ENCODE measurements at places on chromosomes 13 and 19.

- no peak for DNase-seq
Measured at GRCh38 chr19:10604460-10604980, 17.4 kb upstream of the AP1M2 start.

DNA sequence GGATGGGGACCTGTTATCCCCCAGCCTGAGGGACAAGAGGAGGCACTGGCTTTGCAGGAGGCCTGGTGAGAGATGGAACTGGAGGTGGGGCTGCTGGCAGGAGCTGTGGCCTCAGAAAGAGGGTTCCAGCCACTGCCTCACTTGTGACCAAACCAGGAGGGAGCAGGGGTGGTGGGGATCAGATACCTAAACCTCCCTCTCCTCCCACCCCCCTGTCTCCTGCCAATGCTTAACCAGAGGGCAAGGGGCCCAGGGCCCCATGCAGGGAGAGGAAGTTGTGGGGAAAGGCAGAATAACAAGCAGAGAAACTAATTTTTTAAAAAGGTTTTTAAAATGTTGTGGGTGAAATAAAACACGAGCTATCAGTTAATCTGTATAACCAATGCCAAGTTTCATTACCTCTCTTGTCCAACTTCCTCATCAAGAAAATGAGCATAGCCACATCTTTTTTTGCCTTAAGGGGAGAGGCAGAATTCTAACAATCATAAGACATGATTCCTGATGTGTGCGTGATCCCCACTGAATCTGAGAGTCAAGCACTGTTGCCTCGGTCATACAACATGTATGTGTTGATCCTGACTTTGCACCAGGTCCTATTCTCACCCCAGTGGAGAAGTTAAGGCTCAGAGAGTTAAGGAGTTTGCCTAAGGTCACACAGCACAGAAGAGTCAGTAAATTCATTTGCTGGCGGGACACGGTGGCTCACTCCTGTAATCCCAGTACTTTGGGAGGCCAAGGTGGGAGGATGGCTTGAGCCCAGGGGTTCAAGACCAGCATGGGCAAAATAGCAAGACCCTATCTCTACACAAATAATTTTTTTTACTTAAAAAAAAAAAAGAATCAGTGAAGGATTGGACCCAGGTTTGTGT, 12.9 kb downstream of the FXYD5 start:
- DNase-seq = no peak

DNA sequence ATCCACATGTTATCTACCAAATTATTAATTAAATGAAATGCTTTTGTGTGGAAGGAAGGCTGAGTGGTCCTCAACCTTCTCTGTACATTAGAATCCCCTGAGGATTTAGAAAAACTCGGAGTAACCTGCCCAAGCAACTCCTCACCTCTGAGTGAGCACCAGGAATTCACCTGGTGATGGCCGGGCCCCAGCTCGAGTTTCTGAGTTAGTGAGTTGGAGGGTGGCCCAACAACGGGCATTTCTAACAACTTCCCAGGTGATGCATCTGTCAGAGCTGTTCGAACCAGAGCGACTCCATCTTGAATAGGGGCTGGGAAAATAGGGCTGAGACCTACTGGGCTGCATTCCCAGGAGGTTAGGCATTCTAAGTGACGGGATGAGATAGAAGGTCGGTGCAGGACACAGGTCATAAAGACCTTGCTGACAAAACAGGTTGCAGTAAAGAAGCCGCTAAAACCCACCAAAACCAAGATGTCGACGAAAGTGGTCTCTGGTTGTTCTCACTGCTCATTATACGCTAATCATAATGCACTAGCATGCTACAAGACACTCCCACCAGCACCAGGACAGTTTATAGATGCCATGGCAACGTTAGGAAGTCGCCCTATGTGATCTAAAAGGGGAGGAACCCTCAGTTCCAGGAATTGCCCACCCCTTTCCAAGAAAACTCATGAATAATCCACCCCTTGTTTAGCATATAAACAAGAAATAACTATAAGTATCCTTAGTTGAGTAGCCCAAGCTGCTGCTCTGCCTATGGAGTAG, 44.2 kb upstream of the SHISA2 start:
- no peak for DNase-seq

DNA sequence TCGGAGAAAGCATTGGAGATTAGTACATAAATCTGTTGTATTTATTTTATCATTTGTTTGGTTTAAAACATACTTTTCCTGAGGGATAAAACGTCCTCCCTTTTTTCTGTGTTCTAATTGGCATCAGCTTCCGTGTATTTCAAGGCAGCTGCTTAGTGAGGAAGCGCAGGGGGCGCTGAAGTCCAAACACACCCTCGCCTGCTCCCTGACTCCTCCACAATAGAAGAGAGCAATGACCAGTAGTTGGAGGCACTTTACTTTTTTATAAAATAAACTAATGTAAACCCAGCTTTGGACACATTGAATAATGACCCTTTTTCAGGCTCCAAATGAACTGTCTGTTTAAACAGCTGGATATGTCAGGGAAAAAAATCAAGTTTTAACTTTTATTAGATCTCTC, 79.9 kb downstream of the RNASEH2B start:
- no peak for DNase-seq

- DNase-seq = no peak
Measured at GRCh38 chr19:51441410-51442390, 16.6 kb downstream of the SIGLEC8 start.

DNA sequence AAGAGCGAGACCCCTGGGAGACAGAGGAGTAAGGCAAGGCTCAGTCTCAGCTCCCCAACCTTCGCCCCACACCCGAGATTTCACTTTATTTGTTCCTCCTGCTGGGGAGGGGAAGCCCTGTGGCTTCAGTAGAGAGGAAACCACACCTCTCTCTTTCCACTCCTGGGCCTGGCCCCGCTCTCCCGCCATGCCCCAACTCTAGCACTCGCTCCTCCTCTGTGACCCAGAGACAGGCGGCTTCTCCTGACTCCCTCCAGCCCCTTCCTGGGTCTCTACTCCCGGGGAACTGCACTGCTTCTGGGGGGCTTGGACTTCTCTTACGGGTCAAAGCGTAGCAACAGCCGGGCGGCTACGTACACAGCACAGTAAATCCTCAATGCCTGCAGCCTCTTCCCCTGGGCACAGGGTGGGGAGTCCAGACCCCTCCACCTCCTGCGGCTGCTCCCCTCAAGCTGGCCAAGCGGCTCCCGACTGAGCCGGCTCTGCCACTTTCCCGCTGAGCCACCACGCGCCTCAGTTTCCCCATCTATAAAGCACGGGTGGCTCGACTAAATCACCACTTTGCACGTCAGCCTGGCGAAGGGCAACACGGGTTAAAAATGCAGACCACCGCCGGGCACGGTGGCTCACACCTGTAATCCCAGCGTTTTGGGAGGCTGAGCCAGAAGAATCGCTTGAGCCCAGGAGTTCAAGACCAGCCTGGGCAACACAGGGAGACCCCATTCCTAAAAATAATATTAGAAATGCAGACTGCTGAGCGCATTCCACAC, 1.4 kb downstream of the RNF126 start:
- DNase-seq = no peak

DNA sequence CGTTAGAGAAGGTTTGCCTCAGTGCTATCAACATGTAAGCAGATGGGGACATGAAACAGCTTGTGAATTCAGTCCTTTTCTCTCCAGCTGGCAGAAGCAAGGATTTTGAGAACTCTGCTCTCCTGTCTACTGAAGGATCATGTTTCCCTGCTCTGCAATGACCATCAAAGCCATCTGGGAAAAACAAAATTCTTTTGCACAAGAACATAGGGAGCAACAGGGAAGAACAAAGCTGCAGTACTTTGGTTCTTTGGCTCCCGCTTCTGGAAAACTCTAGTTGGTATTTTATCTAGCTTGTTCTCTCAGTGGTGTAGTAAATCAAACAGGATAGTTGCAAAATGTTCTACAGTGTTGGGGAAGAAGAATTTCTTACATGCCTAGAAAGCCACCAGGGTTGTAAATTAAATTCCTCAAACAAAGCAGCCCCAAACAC, 270.4 kb downstream of the ENOX1 start:
- no peak for DNase-seq

- DNase-seq = no peak
Measured at GRCh38 chr13:72431981-72432682, 295.3 kb downstream of the MZT1 start.

- no peak for DNase-seq
Measured at GRCh38 chr19:17765069-17765618, 13.9 kb downstream of the FCHO1 start.

Measured in SIG-M5 (cell line).